ENCODE measurements at places on chromosomes 11 and 22.
A peak's percentile ranks its signal among the peaks of the same experiment; 100 is the strongest.

- DNase-seq = no peak
Measured at GRCh38 chr22:48098921-48099245, 1336.4 kb downstream of the TBC1D22A start.

GRCh38 chr11:67698247-67698646 lies 23.8 kb upstream of the ALDH3B2 start:
- peak; percentile 4 for DNase-seq

GRCh38 chr22:42863349-42863961 lies 6.4 kb upstream of the ARFGAP3 start:
- peak; percentile 16 for DNase-seq

DNA sequence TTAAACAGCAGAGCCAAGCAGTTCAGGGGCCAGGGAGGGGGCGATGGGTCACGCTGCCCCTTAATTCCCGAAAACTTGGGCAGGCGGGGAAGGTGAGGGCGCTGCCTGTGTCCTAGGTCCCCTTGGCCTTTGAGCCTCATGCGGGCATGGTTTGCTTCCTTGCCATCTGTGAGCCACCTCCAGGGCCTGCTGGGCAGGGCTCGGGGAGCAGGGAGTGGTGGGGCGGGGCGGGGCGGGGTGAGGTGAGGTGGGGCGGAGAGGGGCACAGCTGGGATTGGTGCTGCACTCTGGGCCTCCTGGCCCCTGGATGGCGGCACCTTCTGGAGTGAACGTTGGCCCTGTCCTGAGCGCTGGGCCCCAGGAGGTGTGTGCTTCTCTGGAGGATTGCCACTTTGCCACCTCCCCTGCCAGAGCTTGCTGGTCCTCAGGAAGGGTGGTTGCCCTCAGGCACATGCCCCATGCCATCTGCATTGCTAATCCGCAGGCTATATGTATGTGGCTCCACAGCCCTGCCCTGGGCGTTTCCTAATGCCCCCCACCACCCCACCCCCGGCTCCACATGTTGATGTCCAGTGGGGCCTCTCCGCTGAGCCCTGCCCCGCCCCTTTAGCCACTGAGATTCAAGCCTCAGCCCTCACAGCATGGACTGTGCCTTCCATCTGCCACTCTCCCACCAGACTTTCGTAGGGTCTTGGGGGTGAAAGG lies 352.5 kb downstream of the TBC1D22A start:
- DNase-seq = no peak

GRCh38 chr11:35815556-35816315 lies 128.1 kb upstream of the LDLRAD3 start:
- DNase-seq = no peak

GRCh38 chr22:41128606-41129005 lies 36.2 kb downstream of the EP300 start:
- DNase-seq = no peak

GRCh38 chr11:106233191-106233590 lies 155.7 kb downstream of the AASDHPPT start:
- DNase-seq = no peak

DNA sequence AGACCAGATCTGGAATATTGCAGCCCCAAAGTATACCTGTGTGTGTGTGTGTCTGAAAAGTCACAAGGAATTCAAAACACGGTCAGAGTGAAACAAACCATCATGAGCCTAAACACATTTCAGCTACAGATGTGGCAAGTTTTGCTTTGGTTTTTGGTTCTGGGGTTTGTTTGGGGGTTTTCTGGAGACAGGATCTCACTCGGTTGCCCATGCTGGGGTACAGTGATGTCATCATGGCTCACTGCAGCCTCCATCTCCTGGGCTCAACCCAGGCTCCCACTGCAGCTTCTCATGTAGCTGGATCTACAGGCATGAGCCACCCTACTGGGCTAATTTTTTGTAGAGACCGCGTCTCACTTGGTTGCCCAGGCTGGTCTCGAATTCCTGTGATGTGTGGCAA lies 41.4 kb upstream of the PHF21A start:
- no peak for DNase-seq

- no peak for DNase-seq
Measured at GRCh38 chr11:57896361-57897145, 127.1 kb upstream of the OR9Q1 start.

GRCh38 chr11:111298413-111299100 lies at the start of gene POU2AF3:
Gene POU2AF3, plus strand, starts transcription at chr11:111298546. Its CDS starts 36 bp downstream, at chr11:111298582.
- no peak for DNase-seq

DNA sequence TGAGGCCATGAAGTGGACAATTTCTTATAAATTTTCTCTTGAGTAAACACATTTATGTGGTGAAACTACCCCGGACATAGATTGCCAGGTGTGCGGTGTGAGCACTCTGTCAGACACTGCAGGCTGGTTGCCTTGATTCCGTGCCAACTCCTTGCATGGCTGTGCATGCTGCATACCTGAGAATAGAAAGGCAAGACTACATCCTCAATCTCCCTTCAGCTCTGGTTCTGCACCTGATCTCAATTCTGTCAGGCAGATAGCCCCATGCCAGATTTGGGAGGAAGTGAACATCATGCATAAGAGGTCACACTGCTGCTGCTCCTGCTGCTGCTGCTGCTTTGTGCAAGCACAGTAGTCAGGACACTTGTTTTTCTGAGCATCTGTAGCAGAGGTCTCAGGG lies 42.5 kb upstream of the DEUP1 start:
- DNase-seq = no peak

GRCh38 chr22:38129021-38129420 lies 18.5 kb upstream of the BAIAP2L2 start:
- no peak for DNase-seq

DNA sequence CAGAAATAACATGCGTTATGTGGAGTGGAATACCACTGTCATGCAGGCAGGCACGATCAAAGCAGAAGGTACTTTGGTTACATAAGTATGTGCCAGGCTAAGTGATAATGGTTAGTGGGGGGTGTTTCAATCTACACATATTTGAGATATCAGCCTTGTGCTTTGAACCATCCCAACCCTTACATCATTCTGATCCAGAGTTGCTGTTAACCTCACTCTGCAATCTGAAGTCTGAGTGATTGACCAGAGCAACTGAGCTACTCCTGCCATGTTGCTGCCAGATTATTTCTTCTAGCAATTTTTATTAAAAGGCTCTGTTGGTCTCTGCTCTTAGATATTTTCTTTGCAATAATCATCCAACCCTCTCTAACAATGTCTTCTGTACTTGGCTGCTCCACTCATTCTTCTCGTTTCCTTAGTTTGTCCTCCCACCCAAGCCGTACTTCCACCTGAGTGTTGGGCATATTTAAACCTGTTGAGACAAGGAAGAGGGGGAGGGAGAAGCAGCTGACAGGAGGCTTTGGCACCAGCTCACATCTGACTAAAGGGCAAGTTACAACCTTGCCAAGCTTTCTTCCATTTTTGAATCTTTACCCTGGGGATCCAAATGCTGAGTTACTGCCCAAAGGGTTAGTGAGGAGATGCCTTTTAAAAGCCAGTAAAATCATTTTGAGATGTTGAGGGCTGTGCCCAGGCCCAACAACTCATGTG lies 114.1 kb upstream of the SESN3 start:
- DNase-seq = no peak
